Amniotic epithelial cell (primary cell): ENCODE measurements at places on chromosomes 4 and X.

DNA sequence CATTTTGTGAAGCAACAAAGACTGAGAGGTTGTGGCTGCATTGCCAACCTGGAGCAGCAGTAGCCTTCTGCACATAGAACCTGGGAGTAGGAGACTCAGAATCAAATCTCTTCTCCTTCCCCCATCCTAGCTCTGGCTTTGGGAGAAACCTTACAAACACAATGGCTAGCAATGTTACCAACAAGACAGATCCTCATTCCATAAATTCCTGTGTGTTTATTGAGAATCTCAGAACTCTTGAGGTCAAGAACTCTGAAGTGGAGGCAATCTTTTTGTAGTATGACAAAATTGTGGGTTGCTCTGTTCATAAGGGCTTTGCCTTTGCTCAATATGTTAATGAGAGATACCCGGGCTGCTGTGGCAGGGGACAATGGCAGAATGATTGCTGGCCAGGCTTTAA lies 406.7 kb upstream of the SPANXN1 start:
- DNase-seq: no peak

DNA sequence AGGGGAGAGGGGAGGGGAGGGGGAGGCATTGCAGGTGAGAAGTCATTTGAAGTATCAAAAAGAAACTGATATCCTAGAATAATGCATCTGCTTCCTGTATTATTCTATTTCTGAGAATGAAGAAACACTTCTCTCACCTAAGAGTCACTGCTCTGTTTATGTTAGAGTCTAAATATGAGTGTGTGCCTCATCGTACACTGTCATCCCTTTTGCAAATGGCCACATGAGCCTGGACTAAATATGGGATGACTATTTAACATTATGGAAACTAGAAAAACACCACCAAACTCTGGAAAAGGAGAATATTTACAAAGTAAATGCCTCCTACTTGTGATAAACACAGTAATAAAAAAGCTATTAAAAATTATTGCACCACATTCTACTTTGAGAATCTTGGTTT lies 146.4 kb upstream of the NOCT start:
- no peak for DNase-seq

DNA sequence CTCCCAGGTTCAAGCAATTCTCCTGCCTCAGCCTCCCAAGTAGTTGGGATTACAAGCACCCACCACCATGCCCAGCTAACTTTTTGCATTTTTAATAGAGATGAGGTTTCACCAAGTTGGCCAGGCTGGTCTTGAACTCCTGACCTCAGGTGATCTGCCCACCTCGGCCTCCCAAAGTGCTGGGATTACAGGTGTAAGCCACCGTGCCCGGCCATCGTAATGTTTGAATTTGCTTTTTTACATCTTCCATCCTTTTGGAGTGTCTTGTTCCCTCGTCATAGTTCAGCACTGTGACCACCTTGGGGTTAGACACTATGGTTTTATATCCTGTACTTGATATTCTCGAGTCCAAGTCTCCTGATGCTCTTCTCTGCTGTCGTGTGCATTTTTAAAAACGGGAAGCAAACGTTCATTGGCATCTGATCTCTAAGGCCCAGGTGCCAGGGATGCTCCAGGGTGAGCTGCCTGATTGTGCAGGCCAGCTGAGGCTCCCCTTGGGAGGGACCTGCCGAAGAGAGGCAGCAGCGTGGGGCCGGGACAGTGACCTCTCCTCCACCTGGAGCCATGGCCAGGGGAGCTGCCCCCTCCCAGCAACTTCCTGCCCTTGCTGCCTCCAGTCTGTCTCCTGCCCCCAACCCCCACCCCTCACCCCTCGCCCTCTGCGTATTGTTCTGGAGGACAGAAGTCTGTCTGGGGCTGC lies 16.7 kb downstream of the DGKQ start:
- DNase-seq: no peak

GRCh38 chr4:56958111-56958517 lies 19.3 kb downstream of the NOA1 start:
- peak; percentile 98 for DNase-seq

DNA sequence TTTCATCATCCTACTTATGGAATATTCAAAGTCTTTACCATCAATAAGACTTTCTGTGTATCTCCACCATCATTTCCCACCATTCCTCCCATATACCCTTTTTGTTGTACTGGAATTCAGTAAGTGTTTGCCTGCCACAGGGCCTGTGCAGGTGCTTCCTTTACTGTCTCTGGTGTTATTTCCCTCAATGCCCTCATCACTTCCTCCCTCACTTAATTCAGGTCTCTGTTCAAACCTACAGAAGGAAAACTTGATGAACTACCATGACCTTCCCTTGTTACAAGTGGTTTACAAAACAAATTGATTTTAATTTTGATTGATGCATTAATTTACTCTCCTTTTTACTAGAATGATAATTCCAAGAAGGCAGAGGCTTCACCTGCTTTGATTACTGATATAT lies 159.5 kb upstream of the FAT4 start:
- DNase-seq: no peak

- DNase-seq: no peak
Measured at GRCh38 chr4:81019006-81019405, 11.5 kb upstream of the BMP3 start.

DNA sequence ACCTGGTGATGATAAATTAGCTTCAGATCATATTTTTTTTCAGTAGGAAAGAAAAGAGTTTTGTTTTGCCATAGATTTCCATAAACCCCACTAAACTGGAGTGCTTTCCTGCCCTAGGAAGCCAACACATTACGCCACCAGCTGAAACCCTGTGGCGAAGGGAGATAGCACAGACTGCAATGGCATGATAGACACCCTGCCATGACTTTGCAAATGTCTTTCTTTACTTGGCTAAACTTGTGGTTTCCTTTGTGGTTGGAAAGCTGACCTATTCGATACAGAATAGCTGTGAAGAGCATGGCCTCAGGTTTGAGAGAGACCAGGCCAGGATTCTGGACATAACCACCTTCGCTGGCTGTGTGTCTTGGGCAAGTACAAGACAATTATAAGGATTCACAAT lies 19.1 kb downstream of the MFAP3L start:
- peak; percentile 51 for DNase-seq

- DNase-seq: no peak
Measured at GRCh38 chrX:133933316-133933715, 52.1 kb downstream of the GPC3 start.
